T-helper 1 cell (primary cell): ENCODE measurements at places on chromosomes 1 and 21.

DNA sequence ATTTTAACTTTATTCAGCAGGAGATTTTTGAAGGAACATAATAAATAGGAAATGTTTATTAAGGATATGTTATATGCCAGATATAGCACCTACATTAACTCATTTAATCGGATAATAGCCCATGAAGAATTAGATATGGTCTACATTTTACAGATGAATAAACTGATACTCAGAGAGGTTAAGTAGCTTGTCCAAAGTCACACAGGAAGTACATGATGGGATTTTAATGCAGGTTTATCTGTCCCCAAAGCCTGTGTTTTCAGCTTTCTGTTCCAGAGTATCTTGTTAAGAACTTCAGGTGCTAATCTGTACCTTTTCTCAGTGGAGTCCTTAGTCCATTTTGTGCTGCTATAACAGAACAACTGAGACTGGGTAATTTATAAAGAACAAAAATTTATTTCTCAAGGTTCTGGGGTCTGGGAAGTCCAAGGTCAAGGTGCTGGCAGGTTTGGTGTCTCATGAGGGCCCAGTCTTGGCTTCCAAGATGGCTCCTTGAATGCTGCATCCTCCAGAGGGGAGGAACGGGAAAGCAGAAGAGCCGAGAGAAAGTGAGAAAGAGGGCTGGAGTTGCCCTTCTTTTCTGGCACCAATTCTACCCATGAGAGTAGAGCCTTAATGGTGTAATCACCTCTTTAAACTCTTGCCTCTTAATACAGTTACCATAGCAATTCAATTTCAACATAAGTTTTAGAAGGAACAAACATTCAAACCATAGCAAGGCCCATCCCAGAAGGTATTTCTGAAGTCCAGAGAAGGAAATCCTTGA is 17.3 kb downstream of the C1orf21 start:
- DNase-seq = no peak

DNA sequence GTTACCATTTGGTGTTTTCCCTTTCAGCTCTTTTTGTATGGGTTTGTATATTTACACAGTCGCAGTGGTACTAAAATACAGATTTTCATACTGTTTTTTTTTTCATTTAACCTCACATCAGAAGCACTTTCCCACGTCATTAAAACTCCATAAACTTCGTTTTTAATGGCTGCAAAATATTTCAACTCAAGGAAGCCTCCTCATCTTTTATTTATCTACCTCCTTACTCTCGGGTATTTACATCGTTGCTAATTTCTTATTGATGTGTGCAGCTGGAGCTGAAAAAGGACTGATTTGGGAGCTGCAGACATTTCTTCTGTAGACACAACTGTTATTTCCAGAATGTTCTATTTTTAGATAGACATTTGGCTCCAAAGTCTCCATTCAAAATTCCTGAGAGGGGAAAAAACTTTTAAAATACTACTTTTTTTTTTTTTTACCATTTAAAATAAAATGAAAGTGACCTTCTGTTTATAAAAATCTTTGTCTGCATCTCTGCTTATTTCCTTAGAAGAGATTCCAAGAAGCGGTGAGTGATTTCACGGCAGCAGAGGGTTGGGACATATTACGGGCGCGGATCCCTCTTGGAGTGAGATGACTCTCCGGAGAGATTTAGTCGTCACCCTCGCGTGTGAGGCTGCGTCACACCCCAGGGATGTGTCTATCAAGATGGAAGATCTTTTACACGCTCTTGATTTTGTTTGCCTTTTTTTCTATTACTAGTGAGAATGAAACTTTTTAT is 10.1 kb downstream of the RUNX3 start:
- DNase-seq = no peak

DNA sequence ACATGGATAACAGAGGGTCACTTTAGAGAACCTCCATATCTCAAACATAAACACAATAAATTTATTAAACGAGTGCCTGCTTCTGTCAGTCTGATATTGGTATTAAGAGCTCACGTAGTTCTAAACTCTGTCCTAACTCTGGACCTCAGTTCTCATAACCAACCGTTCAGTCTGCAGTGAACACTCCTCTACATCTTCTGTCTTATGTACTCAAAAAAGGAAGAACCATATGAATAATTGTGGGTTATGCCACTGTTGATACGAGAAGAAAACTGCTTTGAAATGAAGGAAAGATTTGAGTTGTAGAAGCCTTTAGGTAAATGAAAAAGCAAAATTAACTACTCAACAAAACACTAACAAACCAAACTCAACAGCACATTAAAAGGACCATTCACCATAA is 53.7 kb downstream of the DPYD start:
- DNase-seq = no peak

DNA sequence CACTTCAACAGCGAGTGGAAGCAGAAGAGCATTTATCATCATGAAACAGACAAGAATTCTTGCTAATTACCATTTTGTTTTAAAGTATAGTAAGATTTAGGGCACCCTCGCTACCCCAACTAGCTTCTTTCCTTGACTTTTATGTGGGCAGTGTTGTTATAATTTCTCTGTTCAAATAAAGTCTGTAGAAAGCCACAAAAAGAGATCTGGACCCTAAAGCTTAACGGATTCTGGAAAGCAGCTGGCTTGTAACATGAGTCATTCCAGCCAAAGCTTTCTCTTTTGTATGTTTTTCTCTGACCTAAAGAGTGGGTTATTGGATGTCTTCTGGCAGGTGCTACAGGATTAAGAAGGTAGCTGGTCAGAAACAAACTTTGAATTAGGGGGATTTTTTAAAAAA is 37.4 kb downstream of the RUNX1 start:
- DNase-seq = no peak

- DNase-seq = no peak
Observed at GRCh38 chr1:244173240-244173639, 122.2 kb downstream of the ZBTB18 start.

DNA sequence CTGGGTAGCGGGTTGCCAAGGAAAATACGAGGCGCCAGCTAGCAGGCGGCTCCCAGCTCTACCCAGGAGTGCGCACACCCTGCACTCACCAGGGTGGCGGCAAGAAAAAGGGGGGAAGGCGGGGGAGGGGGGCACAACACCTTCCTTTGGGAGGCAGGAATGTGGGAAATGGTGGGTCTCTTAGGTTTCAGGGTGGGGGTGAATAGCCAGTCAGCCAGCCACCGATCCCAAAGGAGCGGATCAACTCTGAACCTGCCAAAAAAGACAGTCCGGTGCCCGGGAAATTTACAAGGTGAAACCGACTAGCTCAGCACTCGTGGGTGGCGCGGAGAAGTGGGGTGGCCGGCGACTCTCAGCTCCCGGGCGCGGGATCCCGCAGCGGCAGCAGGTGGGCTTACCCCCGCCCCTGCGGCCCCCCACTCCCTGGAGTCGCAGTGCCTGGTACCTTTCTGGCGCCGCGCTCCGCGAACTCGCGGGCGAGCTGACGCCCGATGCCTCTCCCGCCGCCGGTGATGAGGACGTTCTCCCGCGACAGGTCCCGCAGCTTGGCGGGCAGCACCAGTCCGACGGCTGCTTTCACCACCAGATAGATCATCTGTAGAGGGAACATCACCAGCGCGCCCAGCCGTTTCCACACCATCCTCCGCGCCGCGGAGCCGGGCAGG is 1.2 kb downstream of the DHRS3 start:
- peak; percentile 32 for DNase-seq

DNA sequence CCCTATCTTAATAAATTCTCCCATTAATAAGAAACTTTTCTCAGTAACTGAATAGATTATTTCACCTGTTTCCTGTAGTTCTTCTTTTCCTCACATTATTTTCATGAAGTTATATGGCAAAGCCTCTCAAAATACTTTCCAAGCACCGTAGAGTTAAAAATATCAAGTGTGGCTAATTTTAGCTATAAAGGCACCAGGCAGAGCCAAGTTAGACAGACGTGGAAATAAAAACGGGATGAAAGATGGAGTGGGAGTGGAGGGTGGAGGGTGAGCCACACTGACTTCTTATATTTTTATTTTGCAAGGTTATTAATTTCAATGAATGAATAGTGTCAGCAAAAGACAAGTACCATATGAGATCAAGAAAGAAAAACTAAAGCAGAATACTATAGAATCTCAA is 71.7 kb downstream of the ENAH start:
- DNase-seq = no peak
